Astrocyte of the spinal cord (primary cell): ENCODE measurements at places on chromosomes 11 and 22.

- no peak for DNase-seq
Measured at GRCh38 chr22:44201665-44202064, 20.9 kb downstream of the PARVG start.

DNA sequence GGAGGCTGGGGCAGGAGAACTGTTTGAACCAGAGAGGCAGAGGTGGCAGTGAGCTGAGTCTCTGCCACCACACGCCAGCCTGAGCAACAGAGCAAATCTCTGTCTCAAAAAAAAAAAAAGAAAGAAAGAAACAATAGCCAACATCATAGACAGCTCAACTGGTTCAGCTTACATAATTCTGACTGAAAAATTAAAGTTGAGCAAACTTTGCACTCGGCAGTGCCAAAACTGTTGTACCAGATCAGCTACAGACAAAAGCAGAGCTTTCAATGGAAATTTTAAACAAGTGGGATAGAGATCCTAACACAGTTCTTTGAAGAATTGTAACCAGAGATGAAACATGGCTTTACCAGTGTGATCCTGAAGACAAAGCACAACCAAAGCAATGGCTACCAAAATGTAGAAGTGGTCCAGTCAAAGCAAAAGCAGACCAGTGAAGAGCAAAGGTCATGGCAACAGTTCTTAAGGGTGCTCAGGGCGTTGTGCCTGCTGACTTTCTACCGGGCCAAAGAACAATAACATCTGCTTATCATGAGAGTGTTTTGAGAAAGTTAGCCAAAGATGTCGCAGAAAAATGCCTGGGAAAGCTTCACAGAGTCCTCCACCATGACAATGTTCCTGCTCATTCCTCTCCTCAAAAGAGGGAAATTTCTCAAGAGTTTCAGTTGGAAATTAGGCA, 59.3 kb downstream of the TTC28 start:
- no peak for DNase-seq

DNA sequence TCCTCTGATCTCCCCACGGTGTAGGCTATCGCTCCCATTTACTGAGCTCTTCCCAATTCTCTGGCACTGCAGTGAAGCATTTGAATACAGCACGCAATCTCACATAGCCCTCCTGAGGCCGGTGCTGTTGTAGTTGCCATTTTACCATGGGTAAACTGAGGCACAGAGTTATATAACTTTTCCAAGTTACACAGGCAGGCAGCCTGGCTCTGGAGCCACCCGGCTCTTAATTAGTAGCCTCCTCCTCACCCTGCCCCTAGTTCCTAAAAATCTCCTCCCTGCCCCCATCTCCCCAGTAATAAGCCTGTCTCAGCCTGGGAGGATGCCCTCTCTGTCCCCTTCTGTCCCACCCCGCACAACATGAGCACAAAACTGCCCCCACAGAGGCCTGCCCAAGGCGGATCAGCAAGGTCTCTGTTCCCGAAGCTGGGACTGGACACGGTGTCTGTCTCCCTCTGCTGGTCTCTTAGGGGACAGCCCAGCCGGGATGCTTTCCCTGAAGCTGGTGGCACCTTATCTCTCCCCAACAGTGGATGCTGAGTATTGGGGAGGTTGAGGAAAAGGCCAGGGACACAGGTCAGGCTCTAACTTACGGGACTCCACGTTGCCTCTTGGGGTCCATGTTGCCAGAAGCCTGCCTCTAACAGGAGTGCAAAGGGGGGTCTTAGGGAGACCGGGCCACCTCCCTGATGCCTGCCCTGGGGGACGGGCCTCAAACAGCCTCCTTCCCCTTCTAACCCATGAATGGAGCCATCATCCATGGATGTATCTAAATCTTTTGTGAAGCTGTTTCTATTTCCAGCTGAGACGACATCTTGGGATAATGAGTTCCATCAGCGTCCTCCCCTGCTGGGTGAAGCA, 9.1 kb upstream of the CLCF1 start:
- peak; percentile 71 for DNase-seq

- DNase-seq, result no peak
Measured at GRCh38 chr11:102833731-102834130, 9.7 kb downstream of the MMP3 start.

DNA sequence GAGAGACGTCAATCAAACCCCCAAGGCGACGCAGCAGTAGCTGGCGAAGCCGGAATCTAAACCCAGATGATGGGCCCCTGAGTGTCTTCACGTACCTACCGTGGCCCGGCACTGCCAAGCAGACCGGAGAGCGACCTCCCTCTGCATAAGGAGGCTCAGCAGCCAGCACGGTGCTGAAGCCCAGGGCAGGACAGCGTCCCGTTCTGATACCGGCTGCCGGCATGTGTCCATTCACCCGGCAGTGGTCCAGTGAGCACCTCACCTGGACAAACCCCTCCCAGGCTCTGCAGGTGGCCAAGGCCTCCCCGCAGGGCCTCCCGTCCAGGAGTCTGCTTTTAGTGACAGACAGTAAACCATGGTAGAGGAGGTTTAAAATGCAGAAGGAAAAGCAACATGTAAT, 142.0 kb downstream of the BRD1 start:
- no peak for DNase-seq
